ENCODE measurements at places on chromosomes 7 and 10.

DNA sequence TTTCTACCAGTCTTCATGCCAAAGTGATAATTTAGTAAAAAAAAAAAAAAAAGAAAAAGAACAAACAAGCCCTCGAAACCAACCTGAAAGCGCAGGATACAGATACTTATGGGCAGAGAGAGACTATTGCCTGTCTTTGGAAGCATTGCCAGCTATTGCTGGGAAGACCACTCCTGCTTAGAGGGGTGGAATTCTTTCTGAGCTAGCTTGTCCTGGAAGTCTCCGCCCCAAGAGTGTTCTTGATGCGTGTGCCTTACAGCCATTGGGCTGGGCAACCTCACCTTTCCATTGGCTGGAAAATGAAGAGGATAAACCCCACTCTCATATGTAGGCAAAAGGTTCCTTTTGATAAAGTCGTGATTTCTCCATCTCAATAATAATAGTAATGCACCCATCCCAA, 19.9 kb upstream of the INSYN2A start:
- DNase-seq, result no peak

- no peak for DNase-seq
Observed at GRCh38 chr10:24884316-24884715, 68.1 kb downstream of the PRTFDC1 start.

DNA sequence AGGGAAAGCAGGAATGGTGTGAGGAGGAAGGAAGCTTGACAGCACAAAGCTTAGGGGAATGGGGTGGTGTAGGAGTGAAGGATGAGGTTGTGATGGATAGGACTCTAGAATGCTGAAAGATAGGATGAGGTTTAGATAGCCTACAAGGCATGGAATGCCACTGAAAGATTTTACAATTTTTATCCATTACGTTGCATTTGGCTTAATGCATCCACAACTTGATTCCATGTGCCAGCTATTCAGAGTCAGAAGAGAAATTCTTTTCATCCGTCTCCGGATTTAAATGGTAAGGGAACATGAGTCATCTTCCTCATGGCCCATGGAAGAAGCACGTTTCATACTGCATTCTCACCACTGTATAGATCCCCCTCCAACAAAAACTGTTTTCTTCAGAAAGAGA, 212.4 kb upstream of the BMPER start:
- peak; percentile 83 for DNase-seq

- DNase-seq, result no peak
Observed at GRCh38 chr10:127968027-127968441, 61.1 kb downstream of the PTPRE start.

DNA sequence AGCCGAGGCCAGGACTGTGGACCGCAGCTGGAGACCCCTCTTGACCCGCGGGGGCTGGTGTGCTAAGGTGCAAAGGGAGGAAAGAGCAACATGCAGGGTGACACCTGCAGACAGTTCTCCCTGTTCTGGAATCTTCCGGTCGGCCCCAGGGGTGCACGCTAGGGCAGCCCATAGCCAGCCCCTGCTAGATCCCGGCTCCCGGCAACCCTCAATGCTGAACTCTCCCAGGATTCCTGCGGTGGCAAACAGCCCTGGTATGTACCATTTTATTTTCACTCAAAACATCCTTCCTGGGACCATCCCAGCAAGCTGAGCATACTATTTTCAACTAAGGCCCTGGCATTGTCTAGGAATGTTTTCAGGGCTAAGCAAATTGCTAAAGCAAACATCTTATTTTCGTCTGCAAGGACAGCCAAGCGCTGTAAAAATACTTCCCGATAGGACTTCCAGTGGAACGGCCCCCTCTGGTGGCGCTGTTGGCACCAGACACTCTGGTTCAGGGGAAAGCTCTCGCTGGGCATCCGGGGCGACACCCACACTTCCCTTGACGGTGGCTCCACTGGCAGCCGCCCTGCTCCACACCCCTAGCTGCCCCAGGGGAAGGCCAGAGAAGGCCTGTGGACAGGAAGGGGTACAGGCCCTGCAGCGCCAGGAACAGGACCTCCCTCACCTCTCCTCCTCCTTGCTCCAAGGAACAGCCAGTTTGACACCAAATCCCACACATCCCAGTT, 99.4 kb downstream of the CTBP2 start:
- DNase-seq, result peak; percentile 81

- DNase-seq, result no peak
Observed at GRCh38 chr7:12111422-12112405, 99.4 kb upstream of the TMEM106B start.

DNA sequence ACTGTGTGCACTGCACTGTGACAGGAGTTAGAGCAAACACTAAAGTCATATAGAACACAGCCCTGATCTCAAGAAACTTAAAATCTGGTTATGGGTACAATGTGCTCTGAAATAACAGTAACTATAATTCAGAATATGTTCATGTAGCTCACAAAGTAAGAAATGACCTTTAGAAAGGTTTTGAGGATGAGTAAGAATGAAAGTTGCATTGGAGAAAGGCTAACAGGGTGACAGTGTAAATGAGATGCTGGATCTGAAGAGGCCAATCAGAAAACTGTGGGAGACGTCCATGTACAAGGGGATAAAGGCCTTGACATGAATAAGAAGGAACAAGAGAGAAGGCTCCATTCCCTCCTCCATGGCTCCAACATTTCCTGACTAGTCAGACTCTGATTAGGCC, 124.7 kb downstream of the GRM3 start:
- DNase-seq, result no peak

DNA sequence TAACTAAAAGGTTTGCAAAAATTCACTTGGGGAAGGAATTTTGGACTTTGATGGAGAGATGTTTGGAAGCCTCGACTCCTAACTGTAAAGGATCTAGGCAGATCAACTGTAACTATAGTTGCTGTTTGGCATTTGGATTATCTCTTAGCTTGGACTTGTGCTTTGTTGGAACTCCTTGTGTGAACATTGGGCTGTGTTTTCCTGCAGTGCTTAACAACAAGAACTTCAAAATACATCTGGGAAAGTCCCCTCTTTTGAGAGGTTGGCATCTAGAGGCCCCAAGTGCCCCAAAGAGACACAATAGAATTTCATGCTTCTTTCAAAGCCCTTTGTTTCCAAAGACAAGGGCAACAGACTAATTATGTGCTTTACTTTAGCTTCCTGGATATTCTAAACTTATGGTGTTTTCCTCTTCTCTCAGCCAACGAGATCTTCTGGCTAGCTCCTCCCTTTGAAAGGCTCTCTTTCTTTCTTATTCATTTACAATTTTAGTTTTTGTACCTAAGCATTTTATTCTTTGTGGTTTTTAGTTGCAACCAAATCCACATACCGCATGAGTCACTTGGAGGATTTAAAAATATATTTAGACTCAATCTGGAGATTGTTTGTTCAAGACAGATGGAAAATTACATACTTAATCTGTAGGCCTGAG, 11.6 kb downstream of the ABCA13 start:
- DNase-seq, result peak; percentile 48

- DNase-seq, result no peak
Observed at GRCh38 chr10:105797234-105797890, 1156.3 kb downstream of the SORCS3 start.

DNA sequence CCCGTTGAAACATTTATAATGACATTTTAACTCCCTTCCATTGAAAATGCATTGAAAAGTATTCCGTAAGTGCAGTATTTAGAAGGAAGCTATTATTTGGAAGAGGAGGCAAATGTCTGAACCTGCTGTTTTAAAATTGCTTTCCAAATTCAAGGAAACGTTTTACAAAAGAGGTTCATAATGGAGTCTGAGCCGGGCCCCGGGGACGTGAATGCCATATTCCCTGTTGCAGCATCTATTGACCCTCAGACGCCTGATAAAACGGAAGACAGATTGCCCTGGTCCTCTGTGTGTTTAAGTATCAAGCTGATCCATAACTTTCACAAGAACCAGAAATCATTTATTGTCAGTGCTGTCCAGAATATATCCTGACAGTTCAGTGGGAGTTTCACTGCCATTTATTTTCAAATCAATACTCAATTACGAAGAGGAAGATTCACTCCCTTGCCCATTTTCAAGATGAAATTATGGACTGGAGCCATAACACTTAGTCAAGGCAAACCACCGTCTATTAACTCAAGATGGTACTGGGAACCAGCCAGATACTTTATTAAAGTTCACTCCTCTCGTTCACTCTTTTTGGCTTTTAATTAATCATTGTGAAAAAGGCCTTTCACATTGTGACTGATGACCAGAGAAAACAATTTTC, 435.7 kb upstream of the PFKP start:
- DNase-seq, result no peak

GRCh38 chr10:100510533-100511308, 8.9 kb downstream of the SEC31B start:
- DNase-seq, result no peak

DNA sequence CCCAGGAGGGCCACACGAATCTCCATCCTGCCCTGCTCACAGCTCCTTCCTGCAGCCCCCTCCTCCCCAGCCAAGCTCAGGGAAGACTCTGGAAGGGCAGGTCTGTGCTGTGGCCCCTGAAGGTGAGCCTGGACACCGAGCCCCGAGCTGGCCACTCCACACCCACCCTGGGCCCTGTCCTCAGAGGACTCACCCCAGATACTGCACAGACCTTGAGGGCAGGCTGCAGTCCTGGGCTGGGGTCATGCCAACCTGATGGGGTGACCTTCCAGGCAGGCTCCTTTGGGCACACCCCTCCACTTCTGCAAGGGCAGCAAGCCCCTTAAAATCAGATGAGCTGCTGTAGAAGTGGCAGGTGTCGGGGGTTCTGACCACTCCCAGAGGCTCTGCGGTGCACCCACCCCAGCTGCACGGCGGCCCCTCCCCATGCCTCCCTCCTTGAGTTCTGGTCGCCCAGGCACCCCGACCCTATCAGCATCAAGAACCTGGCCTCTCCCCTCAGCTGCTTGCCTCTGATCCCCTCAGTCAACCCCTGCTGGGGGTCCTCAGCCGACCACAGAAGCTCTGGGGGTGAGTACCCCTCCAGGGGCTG, 24.3 kb downstream of the YKT6 start:
- no peak for DNase-seq

GRCh38 chr7:29139796-29140195, 6.5 kb downstream of the CPVL start:
- DNase-seq, result no peak

DNA sequence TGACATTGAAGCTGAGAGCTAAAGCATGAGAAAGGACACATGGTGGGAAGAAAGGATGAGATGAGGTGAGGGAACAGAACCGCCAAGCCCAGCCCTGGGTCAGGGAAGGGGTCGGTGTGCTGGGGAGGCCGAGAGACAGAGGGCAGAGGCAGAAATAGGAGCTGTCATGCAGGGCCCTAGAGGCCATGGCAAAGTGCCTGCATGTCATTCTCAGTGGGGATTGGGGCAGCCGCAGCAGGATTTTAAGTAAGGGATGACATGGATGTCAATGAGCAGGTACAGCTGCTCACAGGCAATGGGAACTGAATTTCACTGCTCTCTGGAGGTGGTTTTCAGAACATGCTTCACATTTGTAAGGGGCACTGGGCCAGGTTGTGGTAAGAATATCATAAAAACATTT, 227.4 kb downstream of the RAB11FIP2 start:
- no peak for DNase-seq

DNA sequence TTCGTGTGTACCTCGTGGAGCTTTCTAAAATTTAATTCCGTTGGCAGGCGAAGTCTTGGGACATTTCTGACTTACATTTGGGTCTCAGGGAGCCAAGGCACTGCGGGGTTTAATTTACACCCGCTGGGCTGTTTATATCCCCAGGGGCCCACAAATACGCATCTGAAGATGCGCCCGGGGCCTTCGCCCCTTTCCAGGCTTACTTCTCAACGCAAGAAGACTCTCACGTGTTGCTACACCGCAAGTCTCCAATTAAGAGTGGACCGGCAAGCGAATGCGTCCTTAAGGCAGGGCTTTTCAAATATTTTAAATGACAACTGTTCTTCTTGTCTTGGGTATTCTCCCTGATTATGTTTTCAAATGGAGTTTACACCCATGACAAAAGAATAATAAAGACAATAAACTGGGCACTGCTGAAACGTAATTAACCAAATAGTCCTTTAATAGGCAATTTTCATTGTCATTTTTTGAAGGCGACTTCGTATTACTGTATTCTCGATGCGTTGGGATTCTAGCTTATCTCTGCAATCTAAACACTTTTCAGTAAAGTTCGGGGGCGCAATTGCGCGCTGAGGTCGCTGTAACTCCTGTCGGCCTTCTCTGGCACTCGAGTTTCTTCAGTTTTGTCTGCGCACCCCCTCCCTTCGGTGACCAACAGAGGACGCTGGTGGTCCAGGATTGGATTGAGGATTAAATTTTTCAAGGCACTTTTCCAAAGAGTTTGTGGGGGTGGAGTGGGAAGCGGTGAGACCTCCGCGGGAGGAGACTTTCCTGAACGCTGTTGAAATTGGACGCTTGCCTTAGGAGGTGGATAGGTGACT, 837 bp upstream of the IGFBP3 start:
- peak; percentile 62 for DNase-seq

- no peak for DNase-seq
Observed at GRCh38 chr7:159013825-159014289, 130.8 kb downstream of the VIPR2 start.

GRCh38 chr7:29457565-29458011, 106.0 kb upstream of the PRR15 start:
- DNase-seq, result peak; percentile 26

DNA sequence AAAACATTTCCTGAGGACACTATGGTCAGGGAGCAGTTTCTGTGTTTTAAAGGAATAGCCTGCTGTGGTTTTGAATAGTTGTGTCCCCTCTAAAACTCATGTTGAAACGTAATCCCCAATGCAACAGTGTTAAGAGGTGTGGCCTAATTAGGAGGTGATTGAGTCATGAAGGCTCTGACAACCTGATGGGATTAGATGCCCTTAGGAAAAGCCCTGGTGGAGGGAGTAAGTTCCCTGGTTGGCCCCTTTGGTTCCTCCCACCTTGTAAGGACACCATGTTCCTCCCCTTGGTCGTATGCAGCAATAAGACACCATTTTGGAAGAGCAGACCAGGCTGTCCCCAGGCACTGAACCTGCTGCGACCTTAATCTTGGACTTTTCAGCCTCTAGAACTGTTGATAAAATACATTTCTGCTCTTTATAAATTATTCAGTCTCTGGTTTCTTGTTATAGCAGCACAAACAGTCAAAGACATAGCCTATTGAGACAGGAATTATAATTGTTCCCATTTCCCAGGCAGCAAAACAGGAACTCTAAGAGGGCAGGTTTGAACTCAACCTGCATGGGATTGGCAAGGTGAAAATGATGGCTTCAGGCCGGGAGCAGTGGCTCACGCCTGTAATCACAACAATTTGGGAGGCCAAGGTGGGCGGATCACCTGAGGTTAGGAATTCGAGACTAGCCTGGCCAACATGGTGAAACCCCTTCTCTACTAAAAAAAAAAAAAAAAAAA, 20.5 kb upstream of the TNS3 start:
- DNase-seq, result no peak

GRCh38 chr7:94300176-94300835, 94.4 kb upstream of the COL1A2 start:
- DNase-seq, result no peak

GRCh38 chr10:123526356-123527064, 139.6 kb upstream of the GPR26 start:
- DNase-seq, result no peak

- DNase-seq, result peak; percentile 94
Observed at GRCh38 chr7:2517026-2517425, 2.5 kb upstream of the LFNG start.

GRCh38 chr7:117264716-117265115, 58.1 kb downstream of the WNT2 start:
- no peak for DNase-seq
